Fibroblast of upper back skin (primary cell): ENCODE measurements at places on chromosomes 1 and 21.

GRCh38 chr1:51100264-51100880, 1.7 kb upstream of the C1orf185 start:
- DNase-seq, result no peak

GRCh38 chr1:93619507-93620171, 62.0 kb downstream of the BCAR3 start:
- no peak for DNase-seq

DNA sequence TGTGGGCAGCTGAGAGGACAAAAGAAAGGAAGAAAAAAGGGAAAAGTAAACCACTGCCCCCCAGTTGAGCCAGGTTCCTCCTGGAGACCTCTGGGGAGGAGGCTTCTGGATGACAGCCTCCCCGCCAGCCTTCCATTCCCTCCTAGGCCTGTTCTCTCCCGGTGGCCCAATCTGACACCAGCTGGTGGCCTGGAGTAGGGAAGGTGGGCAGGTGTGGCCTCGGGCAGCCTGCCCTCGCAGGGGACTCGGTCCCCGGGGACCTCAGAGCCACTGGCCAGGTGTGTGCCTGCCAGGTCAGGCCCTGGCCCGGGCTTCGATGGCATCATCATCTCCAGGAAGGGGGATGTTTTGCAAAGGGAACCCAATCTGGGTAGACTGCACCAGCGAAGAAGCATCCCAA, 159.0 kb downstream of the CASZ1 start:
- DNase-seq, result no peak

- peak; percentile 19 for DNase-seq
Measured at GRCh38 chr1:223212441-223212840, 69.4 kb upstream of the TLR5 start.

- DNase-seq, result no peak
Measured at GRCh38 chr1:27166351-27166802, 11.5 kb upstream of the SLC9A1 start.

DNA sequence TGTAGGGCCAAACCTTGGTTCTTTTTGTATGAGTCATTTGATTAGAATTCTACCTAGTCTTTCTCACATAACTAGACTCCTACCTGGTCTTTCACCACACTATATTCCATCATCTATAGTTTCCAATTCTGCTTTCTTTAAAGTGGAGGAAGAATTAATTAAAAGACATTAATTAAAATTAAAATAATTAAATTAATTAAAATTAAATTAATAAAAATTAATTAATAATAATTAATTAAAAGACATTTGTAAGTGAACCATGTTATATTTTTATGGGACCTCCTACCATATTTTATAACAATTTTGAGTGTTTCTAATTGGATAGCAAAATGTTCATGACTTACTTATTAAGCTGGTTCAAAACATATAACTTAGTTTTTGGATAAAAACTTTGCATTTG, 77.4 kb downstream of the CCDC18 start:
- no peak for DNase-seq

DNA sequence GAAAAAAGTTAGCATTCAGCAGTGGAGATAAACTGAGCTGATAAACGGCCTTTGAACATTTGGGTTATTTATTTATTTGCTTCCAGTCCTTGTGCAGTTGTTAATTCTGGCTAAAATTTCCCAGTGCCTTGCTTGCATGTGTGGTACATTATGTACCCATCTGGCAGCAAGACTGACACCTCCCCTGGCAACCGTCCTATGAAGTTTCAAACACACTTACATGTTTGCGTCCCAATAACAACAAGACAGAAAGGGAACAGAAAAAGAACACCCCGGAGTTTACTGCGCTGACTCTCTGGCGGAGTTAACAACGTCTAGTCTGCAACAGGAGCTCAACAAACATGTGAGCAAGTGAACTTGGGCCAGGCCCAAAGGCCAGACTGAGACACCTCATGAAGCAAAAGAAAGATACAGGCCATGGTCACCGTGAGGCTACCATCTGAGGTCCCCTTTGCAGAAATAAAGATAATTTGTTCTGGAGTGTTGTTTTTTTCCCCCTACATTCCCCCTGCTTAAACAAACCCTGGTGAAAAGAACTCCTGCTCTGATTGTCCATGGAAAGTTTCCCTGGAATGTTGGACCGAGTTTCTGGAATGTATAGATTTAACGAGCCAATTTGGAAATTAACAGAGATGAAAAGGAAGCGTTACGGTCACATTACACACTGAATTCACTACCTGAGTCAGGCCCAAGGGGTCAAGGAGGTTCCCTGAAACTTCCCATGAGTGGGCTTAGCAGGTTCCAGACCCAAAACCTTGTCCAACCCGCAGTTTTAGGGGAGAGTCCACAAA, 33.4 kb downstream of the TRABD2B start:
- no peak for DNase-seq

GRCh38 chr1:159492575-159493323, 43.1 kb downstream of the OR10J5 start:
- DNase-seq, result peak; percentile 65

GRCh38 chr1:44962729-44963128, 23.7 kb downstream of the EIF2B3 start:
- no peak for DNase-seq

- peak; percentile 28 for DNase-seq
Measured at GRCh38 chr1:222697826-222698225, 14.5 kb downstream of the AIDA start.

DNA sequence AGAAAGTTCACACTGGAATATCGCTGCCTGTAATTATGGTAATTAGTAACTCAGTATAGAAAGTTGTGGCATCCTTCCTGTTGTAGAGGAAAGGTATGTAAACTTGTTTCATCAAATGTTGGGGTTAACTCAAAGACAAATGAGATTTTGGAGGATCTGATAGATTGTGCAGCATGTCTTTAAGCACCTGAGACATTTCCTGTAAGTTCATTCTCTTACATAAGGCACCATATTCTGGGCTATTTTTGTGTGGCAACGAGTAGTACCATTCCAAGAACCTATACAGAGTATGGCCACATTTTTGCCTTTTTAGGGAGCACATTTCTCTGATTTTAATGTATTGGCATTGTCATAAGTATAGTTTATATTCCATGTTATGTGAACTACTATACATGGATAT, 88.8 kb downstream of the CDC14A start:
- DNase-seq, result no peak

DNA sequence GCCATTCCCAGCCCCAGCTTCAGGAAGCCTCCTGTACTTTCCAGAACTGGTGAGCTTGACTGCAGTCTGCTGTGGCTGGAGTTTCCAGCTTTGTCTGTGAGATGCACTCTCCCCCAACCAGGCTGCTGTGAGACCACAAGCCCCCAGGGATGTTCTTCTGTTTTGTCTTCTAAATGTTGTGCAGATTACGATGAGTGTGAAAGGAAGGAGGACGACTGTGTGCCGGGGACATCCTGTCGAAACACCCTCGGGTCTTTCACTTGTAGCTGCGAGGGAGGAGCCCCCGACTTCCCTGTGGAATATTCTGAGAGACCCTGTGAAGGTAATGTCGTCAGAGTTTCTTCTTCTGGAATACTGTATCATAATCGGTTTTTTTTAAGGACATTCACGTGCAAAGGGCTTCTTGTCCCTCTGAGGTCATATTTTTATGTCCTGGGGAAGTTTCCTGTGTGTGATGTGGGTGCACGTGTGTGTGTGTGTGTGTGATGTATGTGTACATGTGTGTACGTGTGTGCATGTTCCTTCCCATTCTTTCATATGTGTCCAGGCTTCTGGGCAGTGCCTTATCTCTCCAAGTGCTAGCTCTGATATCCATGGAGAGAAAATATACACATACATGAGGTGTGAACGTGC, 49.9 kb downstream of the UMODL1 start:
- DNase-seq, result no peak

DNA sequence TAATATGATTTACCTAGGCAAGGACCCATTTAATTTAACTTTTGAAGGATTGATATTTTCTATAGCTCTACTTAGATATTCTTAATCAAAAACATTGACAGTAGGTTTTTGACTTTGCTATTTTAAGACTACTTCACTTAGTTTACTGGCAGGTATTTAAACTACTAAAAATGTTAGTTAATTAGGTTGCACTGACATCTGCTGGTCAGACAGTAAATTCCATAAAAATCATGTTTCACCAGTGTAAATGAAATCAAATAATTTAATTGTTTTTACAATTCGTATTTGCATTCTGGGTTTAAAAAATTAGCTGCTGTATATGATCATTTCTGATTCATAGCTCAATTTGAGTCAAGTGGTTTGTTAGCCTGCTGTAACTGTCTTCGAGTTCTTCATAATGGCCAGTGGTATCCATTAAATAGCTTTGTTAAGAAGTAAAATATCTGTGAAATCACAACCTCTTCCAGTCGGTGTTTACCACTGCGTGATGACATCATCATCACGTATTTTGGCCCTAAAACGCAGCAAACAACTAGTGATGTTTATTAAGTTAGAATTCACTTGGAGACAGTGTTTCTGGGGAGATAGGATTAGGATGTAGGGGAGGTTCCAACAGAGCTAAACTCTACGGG, 26.2 kb downstream of the EXTL2 start:
- peak; percentile 58 for DNase-seq
